CD4-positive, alpha-beta T cell treated with Interleukin-4 for 1 hour (primary cell): ENCODE measurements at places on chromosomes 1 and 21.

DNA sequence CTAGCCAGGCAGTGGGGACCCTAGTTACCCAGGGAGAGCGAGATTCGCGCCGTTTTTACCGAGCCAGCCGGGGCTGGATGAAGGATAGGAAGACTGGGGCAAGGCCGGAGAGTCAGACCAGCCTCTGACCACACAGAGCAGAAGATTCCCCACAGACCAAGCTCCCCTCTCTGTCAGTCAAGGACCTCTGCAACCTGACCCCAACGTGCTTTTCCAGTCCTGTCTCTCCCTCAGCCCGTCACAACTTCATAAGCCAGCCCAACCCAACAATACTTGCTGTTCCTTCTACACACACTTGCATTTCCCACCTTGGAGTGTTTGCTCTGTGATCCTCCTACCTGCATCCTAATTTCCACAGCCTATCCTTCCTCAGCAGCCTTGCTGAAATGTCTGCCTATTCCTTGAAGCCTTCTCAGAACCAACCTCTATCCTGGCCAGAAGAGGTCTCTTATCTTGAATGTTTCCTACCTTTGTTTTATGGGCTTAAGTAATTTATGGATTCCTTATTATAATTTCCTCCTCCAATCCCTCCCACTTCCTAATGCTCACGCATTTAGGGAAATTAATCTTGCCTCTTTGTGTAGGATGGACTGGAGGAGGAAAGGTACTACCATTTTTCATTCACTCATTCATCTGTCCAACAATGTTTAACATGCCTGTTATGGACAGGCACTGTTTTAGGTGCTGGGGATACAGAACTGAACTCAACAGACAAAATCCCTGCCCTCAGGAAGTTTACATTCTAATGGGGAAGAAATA, at the start of gene GSTM3:
Gene GSTM3 (minus strand): TSS at position 424 of the 759 bp plus-strand sequence. CDS start 751 bp downstream, outside the sequence.
- DNase-seq, result no peak

GRCh38 chr1:43271186-43272118, 1.7 kb downstream of the TMEM125 start:
- DNase-seq, result no peak

DNA sequence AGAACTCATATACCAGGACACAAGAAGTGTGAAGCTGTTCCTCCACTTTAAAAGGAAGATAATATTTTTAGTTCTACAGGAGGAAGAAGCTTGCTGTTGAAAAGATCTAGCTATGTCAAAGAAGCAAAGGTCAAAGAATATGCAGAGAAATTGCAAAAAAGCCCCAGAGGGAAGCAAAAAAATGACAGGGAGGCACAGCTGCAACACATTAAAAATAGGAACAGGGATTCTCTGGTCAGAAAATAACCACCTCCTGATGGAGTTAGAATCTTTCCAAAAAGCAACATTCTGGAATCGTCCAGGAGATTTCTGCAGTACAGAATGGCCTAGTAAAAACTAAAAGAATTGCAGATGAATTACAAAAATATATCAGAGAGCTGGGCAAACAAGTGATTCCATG, 238.9 kb upstream of the PRMT6 start:
- no peak for DNase-seq

DNA sequence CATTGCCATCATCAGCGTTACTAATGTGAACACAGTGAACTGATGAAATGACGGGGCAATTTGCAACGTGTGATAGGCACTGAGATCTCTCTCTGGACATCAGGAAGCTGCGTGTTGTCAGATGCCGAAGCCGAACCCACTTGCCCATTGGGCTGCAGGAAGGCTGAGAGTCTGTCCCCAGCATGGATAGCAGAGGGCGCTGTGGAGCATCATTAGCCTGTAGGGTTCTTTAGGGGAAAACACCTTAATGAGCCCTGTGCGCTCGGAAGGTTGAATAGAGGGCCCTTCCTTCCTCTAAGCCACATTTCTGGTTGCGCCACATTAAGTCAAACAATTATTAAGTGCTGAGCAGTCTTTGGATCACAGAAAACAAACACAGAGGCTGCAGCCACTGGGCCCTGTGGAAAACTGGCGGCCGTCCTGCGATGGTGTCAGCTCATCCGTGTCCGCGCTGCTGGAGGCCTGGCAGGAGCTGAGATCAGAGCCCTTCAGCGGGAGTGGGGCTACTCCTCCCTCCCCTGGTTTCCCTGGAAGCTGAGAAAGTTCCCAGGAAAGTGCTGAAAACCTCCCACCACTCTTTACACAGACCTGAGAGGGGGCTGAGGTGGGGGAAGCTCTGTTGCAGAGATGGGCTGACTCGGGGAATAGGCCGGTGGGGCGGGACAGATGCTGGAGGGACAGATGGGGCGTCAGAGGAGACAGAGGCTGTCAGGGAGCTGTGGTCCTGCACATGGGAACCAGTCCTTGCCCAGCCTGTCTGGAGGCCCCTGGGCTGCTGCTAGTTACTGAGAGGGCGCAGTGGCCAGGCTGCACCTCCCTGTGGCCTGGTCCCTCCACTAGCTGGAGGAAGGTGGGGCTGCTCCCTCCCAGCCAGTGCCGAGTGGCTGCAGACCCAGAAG, 12.7 kb downstream of the TFF2 start:
- DNase-seq, result peak; percentile 83

GRCh38 chr1:180228648-180229482, 1.2 kb upstream of the LHX4 start:
- no peak for DNase-seq

DNA sequence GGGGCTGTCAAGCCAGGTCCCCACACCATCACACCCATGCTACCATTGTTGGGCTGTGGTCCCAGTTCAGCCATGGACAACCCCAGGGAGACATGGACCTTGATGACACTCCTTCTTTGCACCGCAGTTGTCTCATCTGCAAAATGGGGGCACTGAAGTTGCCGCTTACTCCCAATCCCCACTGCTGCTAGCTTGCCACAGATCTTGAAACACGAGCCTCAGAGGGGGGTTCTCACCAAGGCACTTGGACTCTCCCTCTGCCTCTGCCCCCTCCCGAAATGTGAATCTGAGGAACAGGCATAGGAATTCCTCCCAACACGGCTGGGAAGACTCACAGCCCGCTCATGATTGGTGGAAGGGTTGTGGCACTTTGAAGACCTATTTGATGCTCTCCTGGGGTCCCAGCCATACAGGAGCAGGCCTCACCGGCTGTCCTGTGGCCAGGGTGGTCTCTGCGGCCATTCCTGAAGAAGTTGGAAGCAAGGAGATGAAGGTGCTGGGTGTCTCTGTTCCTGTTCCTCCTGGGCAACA, 31.1 kb downstream of the RUNX3 start:
- no peak for DNase-seq

DNA sequence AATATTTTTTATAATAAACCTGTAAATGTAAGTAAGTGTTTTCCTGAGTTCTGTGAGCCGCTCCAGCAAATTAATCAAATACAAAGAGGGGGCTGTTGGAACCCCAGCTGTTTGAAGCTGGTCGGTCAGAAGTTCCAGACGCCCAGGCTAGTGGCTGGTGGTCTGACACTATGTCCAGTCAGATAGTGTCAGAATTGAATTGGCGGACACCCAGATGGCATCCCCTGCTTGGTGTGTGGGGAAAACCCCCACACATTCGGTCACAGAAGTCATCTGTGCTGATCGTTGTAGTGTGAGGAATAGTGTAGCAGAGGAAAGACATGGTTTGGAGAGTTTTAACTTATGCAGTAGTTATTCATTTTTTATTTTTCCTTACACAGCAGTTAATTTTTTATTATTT, 32.4 kb downstream of the TBCE start:
- no peak for DNase-seq

GRCh38 chr1:66342707-66343106, 191.2 kb upstream of the SGIP1 start:
- peak; percentile 41 for DNase-seq

DNA sequence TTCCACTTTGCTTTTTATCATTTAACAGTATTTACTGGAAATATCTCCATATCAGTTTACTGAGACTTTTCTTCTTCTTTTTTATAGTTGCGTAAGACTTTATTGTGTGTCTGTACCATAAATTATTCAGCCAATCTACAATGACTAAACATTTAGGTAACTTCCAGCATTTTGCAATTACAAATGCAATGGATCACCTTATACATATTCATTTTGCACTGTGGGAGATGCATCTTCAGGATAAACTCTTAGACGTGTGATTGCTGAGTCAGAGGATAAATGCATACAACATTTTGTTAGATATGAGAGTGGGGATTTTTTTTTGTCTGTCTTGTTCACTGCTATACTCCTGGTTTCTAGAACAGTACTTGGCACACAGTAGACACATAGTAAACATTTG, 95.7 kb upstream of the GCLM start:
- DNase-seq, result no peak

GRCh38 chr1:206800411-206800810, 28.1 kb upstream of the IL10 start:
- DNase-seq, result no peak

DNA sequence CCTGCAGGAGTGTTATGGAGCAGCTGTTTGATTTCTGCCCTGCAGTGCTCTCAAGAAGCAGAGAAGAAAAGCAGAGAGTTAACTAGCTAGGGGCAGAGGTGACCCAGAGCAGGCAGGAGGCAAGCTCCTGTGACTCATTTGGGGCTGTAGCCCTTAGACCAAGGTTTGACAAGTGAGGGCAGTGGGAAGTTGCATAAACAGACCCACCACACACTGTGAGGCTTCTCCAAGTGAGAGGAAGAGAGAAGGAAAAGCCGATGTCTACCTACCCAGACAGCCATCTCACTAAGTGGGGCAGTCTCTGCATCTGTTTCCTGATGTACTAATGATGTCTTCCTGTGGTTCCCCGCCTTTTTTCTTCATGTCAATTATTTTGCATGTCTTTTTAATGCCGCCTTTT, 159.9 kb upstream of the NR5A2 start:
- DNase-seq, result no peak

- DNase-seq, result no peak
Measured at GRCh38 chr1:45952072-45952471, 148.7 kb downstream of the MAST2 start.

DNA sequence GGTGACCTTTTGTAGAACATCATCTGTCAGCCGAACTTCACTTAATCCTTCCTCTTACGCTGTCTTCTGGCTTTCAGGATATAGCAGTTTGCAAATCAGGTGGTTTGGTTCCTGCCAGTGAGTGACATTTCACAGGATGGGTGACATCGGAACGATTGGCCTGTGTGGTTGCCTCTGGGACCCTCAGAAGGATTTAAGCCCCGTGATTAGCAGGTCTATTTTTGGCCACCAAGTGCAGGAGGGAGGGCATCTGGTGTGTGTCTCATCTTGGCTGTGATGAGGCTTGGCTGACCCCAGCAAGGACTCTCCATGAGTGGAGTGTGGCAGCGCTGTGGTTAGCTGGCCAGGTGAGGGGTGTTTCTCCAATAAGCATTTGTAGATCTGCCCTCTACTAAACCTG, 407.6 kb upstream of the VAMP3 start:
- DNase-seq, result no peak

- no peak for DNase-seq
Measured at GRCh38 chr1:117365350-117366176, 1.7 kb upstream of the MAN1A2 start.

GRCh38 chr1:208868554-208868953, 624.4 kb upstream of the PLXNA2 start:
- no peak for DNase-seq

- peak; percentile 16 for DNase-seq
Measured at GRCh38 chr1:153490272-153491051, 30.0 kb upstream of the S100A7 start.

DNA sequence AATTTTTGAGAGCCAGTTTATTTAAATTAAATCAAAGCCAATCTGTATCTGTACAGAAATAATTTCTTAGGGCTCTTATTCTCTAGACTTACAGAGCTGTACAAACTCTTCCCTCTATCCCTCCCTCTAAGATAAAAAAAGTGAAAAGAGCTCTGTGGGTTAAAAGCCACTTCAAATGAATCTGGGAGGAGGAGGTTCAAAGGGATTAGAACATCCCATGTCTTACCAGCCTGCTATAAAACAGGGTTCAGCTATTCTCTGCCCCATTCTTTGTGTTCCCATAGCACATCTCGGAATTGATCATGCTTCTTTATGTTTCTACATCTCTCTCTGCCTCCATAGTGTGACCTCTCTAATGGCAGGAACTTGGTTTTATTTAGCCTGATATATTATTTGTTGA, 19.4 kb downstream of the KIAA0319L start:
- no peak for DNase-seq

GRCh38 chr1:204968951-204969350, 74.1 kb upstream of the CNTN2 start:
- DNase-seq, result no peak

DNA sequence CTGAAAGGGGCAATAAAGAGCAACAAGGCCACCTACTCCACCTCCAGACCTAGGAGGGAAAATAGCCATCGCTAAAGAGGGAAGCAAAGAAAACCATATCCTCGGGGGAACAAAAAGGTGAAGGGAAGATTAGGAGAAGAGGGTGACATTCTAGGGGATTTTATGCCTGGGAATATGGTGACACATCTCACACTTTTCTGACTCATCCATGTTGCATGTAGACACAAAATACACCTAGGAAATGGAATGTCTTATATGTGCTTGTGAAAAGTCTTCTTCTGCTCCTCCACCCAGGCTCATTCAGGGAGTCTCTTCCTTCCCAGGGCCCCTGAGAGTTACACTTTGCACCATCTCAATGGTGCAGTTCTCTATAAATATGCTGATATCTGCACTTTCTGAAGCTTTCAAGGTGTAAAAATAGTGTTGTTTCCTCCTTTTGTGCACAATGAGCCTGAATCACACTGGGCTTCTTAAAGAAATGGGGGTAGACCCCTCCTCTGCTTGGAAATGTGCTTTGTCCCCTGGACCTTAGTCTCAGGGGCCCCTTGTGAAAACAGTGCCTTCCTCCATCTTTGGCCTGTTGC, 195.9 kb downstream of the CYYR1 start:
- no peak for DNase-seq

DNA sequence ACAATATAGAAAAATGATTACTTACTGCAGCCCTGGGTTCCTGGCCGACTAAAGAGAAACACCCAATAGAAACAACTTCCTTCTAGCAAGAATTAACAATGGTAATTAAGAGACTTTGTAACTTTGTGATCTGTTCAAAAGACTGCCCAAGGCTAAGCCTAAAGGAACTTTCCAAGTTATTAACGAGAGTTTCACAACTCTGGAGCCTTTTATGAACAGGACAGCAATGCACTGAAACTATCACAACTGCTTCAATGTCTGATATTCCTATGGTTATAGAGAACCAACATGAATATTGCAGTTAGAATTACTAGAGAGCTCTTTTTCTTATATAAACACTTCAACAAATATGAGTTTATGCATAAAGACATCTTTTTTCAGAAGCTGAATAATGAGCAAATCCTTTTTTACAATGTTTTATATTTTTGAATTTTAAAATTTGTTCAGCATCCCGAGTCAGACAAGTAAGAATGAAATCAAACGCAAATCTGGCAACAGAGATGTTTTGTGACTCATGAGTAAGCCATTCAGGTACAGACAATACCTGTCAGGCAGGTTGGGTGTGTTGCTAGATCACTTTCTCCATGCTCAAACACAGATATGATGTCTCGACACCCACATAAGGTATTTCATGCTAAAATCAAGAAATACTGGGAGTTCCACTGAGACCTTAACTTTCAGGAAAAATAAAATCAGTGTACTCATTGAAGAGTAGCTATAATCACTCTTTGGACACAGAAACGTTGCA, 22.2 kb upstream of the KCNJ15 start:
- no peak for DNase-seq

GRCh38 chr1:82318265-82318664, 517.5 kb downstream of the ADGRL2 start:
- DNase-seq, result no peak

- no peak for DNase-seq
Measured at GRCh38 chr1:38138498-38139233, 92.1 kb upstream of the POU3F1 start.

GRCh38 chr1:227561241-227561907, 2.0 kb upstream of the ZNF678 start:
- no peak for DNase-seq

GRCh38 chr1:201346337-201346939, 31.0 kb downstream of the TNNT2 start:
- DNase-seq, result no peak
